ENCODE measurements at places on chromosomes 7 and 10. TPM values are rescaled to one million over a fixed set of nuclear protein-coding genes. Genes with fewer than 3 reads are reported as not detected.

- DNase-seq = no peak
- H3K36me3 ChIP-seq = no peaks in the 10 kb centered on the region
- no peaks in the 10 kb centered on the region for H3K4me1 ChIP-seq
- no peak overlapping the region for H3K27ac ChIP-seq
- H3K27me3 ChIP-seq = no peaks in the 10 kb centered on the region
- H3K4me3 ChIP-seq = no peak overlapping the region
Measured at GRCh38 chr7:153954477-153954876, 97.7 kb upstream of the DPP6 start.

GRCh38 chr7:36686499-36686898 is 37.8 kb downstream of the AOAH start:
- DNase-seq = peak; percentile 67
- H3K27me3 ChIP-seq = no peaks in the 10 kb centered on the region
- no peak overlapping the region for H3K4me3 ChIP-seq

DNTT gene
- not detected for total RNA-seq

ZP3 gene
- 7.0 TPM for total RNA-seq

DNA sequence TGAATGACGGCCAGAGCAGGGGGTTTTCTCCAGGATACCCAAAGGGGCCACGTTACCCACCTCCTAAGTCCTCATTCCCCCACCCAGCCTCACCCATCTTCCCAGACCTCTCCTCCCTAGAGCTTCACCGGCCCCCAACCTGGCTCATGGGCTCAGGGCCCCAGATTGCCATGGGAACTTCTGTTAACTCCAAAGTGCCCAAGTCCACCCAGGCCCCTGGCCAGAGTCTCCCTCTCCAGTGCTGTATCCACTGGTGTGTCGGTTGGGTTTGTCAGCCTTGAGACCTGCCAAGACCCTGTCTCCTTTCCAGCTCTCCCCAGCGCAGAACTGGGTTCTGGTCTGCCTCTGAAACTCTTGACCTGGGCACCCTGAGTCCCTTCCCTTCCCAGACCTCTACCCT is 37.1 kb upstream of the ZMIZ2 start:
- no peak overlapping the region for H3K4me3 ChIP-seq
- no peaks in the 10 kb centered on the region for H3K27me3 ChIP-seq
- H3K27ac ChIP-seq = no peak overlapping the region
- H3K4me1 ChIP-seq = peaks cover 5% of the 10 kb centered on the region

DNA sequence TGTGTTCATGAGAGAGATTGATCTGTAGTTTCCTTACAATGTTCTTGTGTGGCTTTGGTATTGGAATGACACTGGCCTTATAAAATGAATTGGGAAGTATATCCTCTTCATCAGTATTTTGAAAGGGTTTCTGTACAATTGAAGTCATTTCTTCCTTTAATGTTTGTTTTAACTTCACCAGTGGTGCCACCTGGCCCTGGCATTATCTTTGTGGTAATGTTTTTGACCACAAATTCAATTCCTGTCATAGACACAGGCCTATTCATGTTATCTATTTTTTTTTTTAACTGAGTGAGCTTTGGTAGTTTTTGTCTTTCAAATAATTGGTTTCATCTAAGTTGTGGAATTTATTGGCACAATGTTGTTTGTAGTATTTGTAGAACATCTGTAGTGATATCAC is 127.7 kb downstream of the CDK14 start:
- H3K27me3 ChIP-seq = no peaks in the 10 kb centered on the region
- H3K36me3 ChIP-seq = no peaks in the 10 kb centered on the region
- no peak overlapping the region for H3K27ac ChIP-seq
- no peak overlapping the region for H3K4me3 ChIP-seq

NKX1-2 gene
- total RNA-seq = not detected

DNA sequence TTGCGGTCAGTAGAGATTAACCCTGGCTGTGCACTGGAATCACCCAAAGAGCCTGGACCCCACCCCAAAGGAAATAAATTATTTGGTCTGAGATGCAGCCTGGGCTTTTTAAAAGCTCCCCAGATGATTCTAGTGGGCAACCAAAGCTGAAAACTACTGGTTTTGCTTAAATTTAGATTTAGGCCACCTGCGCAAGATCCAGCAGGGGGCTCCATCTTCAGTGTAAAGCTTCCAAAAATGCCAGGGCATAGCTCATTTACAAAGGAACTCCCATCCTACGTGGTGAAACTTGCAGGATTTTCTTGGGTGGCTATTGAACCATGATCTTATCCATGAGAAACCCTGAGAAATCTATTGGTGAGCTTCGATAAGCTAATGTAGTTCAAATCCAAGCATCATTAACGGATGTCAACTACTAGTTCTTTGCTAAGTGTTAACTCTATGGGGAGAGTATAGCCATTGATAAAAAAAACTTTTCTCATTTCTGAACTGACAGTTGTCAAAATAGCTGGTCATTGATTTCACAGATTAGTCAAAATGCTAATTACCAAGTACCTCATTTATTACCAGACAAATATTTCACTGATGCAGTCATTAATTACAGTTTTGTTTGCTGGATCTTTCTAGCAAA is 315.3 kb downstream of the LHFPL3 start:
- peaks cover 9% of the 10 kb centered on the region for H3K27me3 ChIP-seq
- H3K36me3 ChIP-seq = no peaks in the 10 kb centered on the region
- H3K27ac ChIP-seq = no peak overlapping the region
- DNase-seq = peak; percentile 22
- no peak overlapping the region for H3K4me3 ChIP-seq

GRCh38 chr7:17915168-17915567 is 25.1 kb downstream of the SNX13 start:
- no peak overlapping the region for H3K27ac ChIP-seq
- no peaks in the 10 kb centered on the region for H3K27me3 ChIP-seq
- H3K4me1 ChIP-seq = peaks cover 18% of the 10 kb centered on the region
- no peak for DNase-seq
- H3K4me3 ChIP-seq = no peak overlapping the region
